HEK293T (cell line): ENCODE measurements at places on chromosomes 3 and 15.

DNA sequence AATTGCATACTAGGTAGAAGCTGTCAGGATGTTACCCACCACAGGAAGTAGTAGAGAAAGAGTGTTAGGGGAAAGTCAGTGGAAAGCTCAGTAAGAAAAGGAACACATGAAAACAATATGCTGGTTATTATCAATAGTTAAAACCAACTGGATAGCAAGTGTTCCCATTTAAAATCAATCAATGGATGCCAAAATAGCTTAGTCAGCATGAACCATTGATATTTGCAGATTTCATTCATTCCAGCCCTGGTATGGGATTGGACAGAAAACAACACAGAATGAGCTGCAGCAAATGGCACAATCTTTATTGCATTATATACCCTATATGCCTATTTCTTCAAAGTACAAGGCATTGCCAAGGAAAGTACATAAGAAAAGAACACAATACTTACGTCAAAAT lies 293.7 kb downstream of the EPHA6 start:
- no peak for DNase-seq

DNA sequence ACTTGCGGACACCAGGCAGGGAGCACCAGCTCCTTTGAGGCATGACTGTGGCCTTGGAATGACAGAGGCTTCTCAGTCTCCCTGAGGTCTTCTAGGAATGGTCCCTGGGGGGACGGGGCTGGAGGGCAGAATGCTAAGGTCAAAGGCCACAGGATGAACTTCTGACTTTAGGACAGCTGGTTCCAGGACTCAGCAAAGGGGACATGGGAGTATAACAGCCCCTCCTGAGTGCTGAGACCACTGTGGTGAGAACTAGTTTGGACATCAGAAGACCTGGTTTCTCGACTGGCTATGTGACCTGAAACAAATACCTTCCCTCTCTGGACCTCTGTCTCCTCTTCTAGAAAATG lies 17.8 kb downstream of the ITGA11 start:
- DNase-seq, result no peak

GRCh38 chr3:64828276-64828675 lies 140.5 kb upstream of the ADAMTS9 start:
- no peak for DNase-seq

- DNase-seq, result no peak
Measured at GRCh38 chr3:23620638-23621015, 185.1 kb upstream of the UBE2E1 start.

- no peak for DNase-seq
Measured at GRCh38 chr15:37220949-37221670, 120.8 kb upstream of the MEIS2 start.

DNA sequence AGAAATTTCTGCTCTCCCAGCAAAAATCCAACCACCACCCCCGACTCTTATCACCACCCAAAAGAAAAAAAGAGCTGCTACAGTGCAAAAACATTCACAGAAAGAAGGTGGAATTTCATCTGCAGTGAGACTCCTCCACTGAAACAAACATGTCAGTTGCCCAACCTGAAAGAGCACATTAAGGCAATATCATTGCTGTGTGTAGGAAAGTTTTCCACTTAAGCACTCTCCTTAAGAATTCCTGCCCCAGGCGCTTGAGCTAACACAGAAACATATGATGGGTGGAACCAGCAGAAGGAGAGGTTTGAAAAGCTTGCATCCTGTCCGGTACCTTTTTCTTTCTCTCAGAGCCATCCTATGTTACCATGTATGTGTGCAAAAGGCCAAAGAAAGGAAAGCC lies 200.8 kb upstream of the GADL1 start:
- no peak for DNase-seq

DNA sequence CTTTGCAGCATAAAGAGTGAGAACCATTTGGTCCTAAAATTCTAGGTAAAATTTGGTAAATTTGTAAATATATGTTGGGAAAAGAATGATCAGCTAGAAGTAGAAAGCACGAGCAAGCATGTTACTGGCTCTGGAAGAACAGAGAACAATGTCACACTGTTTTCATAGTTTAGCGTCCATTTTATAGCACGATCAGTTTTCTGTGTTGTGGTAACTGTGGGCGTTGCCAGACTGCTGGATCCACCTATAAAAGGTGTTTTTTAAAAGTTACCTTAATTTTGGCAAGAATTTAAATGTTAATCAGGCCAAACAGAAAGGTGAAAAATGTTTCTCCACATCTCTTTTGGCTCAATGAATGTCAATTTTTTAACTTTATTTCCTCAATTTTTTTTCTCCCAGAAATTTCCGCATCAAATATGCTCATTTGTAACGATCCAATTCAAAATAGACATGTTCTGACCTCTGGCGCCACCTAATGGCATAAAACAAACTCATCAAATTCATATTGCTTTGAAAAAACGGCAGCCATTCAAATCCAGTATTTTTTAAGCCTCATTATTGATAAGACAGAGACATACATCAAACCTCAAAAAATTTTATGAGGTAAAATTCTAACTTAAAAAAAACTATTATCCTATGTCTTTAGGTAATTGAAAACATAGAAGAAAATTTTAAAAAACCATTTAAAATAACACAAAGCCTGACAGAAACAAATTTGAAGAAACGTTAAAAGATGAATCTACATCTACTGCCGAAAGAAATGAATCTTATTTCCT lies 5.5 kb upstream of the GP5 start:
- no peak for DNase-seq

DNA sequence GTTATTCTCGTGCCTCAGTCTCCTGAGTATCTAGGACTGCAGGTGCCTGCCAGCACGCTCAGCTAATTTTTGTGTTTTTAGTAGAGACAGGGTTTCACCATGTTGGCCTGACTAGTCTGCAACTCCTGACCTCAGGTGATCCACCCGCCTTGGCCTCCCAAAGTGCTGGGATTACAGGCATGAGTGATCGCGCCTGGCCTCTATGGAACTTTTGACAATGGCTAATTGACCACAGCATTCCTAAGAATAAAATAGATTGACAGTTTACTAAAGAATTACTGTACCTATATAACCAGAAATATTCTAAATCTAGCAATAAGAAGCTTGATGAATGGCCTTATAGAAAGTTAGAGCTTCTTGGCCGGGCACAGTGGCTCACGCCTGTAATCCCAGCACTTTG lies 51.0 kb upstream of the TRIM42 start:
- DNase-seq, result no peak
